ENCODE measurements at places on chromosomes 13 and 19.
A peak's percentile ranks its signal among the peaks of the same experiment; 100 is the strongest.

- DNase-seq, result no peak
These were observed 15.4 kb downstream of the SHISA2 start for GRCh38 chr13:26036383-26036782.

GRCh38 chr13:36344173-36344572 lies 2.0 kb downstream of the SPART start:
- no peak for DNase-seq

GRCh38 chr13:19657872-19658591 lies 24.6 kb downstream of the MPHOSPH8 start:
- no peak for DNase-seq

GRCh38 chr13:113288880-113289279 lies 8.2 kb upstream of the LAMP1 start:
- no peak for DNase-seq

GRCh38 chr13:27792393-27793218 lies at the start of gene GSX1:
Gene GSX1, plus strand, starts transcription at chr13:27792483. Its CDS starts 208 bp downstream, at chr13:27792691.
- peak; percentile 7 for DNase-seq

GRCh38 chr13:93477238-93477637 lies 250.6 kb downstream of the GPC6 start:
- no peak for DNase-seq

- DNase-seq, result no peak
These were observed 48.0 kb downstream of the RFC3 start for GRCh38 chr13:33865945-33866344.

DNA sequence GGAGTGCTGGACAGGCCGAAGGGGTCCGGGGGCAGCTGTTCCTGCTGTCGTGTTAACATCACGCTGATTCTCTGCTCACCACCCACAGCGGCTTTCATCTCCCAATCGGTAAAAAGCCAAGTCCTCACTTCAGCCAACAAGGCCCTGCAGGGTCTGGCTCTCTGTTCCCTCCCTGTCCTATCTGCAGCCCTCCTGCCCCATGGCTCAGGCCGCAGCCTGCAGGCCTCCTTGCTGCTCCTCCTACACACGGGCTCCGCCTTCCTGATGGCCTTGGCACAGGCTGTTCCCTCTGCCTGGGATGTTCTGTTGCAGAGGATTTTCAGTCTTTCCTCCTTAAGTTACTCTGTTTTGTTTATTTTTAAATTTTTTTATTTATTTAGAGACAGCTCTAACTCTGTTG lies 22.2 kb downstream of the FUZ start:
- DNase-seq, result no peak

Data from kidney epithelial cell (primary cell).